Stimulated activated CD4-positive, alpha-beta T cell treated with anti-CD3 and anti-CD28 coated beads, Interleukin-12 subunit alpha, Interleukin-12 subunit beta, amount 100 ng/mL, for 24 hours (primary cell): ENCODE measurements at places on chromosomes 7 and 10.

DNA sequence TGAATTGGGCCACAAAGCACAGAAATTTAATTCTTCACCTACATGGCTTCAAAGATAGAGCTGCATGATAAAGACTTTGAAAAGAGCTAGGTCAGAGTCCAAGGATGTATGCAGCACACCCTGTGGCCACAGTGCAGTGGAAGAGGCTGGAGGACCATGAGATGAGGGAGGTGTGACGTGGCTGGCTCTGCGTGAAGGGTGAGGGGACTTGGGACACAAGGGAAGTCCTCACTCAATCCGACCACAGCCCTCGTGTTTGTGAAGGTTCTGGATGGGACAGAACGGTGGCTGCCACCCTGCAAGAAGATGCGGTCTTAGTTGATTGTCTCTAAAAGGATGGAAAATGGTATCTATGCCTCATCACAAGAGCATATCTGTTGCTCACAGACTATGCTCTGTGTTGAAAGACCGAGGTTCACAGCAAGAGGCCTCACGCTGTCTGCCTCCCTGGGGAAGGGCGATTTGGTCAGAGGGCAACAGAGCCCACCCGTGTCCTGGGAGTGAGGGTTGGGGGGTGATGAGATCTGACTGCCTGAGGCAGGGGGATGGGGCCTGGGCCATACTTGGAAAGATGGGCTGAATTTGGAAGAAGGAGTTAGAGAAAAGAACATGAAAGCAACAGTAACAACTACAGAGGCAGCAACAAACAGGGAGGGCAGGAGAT, 174.4 kb upstream of the SHH start:
- no peak for DNase-seq

GRCh38 chr10:64519831-64520230, 998.6 kb downstream of the REEP3 start:
- no peak for DNase-seq

GRCh38 chr7:25544254-25544653, 316.0 kb upstream of the NPVF start:
- DNase-seq, result no peak

DNA sequence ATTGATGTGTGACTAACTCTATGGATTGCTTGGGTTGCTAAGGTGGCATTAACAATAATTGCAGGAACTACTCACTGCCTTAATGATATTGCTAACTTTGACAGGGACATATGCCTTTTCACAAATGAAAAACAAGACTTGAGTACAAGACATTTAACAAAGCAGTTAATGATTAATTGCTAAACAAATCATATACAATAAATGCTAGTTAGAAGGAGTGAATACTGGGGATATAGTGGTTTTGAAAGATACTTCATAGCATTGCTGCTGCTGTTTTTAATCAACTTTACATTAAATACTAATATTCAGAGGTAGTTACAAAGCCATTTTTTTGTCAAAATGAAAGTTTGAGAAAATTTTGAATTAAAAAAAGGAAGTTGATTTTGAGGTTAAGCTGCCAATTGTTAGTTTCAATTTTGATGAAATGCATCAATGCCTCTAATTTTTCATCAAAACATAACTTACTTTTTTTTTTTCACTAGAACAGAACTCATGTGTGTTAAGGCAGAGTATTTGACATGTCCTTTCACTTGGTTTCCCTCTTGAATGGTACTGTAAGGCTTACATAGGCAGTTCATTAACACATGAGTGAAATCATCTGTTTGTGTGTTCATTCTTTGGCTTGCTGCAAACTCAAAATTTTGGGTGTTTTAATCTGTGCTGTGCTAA, 106.2 kb upstream of the SEMA3D start:
- no peak for DNase-seq

DNA sequence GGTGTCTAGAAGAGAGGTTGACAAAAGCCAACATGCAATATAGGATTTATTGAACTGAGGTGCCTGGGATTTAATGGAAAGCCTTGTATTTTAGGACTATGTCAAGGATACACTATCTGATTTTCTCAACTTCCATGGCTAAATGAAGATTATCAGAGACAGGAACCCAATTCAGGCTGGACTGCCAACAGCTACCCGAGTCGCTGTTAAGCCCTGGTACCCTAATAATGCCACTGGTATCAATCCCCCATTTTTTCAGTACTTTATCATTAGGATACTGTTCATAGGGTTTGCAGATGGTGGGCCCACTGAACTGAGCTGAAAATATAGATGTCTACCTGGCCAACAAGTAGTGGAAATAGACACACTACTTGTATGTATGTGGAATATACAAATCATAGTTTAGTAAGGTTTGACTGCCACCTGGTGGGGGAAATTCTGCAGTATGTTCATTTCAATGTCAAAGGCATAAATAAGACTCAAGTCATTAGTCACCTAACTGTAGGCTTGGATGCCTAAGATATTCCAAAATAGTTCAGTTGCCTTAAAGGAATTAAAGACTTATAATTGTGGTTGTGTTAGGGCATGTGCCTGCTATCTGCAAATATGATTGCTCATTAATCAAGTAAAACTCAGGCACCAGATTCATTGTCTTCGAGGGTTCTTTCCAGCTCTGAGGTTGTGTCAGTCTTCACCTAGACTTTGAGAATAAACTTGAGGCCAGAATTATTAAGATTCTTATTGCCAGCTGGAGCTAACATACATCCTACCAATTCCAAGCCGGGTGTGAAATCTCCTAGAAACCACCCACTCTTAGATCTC, 34.1 kb upstream of the NOBOX start:
- DNase-seq, result no peak

- no peak for DNase-seq
These were observed 38.9 kb upstream of the RHEB start for GRCh38 chr7:151558575-151558974.

- no peak for DNase-seq
These were observed 66.1 kb upstream of the GTF2IRD1 start for GRCh38 chr7:74387606-74388005.
